ENCODE measurements at places on chromosomes 7 and 10. TPM values are rescaled to one million over a fixed set of nuclear protein-coding genes. Genes with fewer than 3 reads are reported as not detected.
A peak's percentile ranks its signal among the peaks of the same experiment; 100 is the strongest.

Gene ARHGEF5
- 3.2 TPM for total RNA-seq

Gene SLC25A13
- total RNA-seq = 14.3 TPM

Gene NYAP1
- total RNA-seq = 0.81 TPM

Gene C10orf90
- total RNA-seq = 1.1 TPM

Gene AGMO
- not detected for total RNA-seq

Gene MYPN
- 1.7 TPM for total RNA-seq

Gene TMEM140
- 12.1 TPM for total RNA-seq

Gene NAT16
- total RNA-seq = not detected

Gene FAM13C
- 9.1 TPM for total RNA-seq

Gene UBE2D1
- total RNA-seq = 25.0 TPM

Gene AGBL3
- total RNA-seq = 0.41 TPM

Gene NEUROD6
- not detected for total RNA-seq

Gene GRID2IP
- not detected for total RNA-seq

Gene IGFBP3
- total RNA-seq = 1,278 TPM

Gene UBTD1
- 35.2 TPM for total RNA-seq

Gene IFIT1B
- total RNA-seq = not detected

DNA sequence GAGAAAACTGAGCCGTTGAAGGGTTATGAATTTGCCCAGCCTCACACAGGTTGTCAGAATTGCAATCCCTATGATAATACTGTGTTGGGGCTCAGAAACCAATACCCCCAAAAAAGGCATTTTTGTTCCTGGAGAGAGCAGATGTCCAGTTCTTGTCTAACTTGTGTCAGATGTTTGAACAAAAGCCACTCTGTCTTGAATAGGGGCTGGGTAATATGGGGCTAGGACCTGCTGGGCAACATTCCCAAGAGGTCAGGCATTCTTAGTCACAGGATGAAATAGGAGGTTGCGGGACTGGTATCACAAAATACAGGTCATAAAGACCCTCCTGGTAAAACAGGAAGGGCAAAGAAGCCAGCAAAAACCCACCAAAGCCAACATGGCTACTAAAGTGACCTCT is 482.1 kb downstream of the IPMK start:
- no peak for DNase-seq

GRCh38 chr10:12098966-12099365 is 30.2 kb downstream of the DHTKD1 start:
- DNase-seq = no peak

- peak; percentile 68 for DNase-seq
These were observed 87.6 kb downstream of the XRCC2 start for GRCh38 chr7:152588350-152588749.

GRCh38 chr7:38934051-38934450 is 25.1 kb upstream of the VPS41 start:
- DNase-seq = no peak

GRCh38 chr10:83372646-83373045 is 766.7 kb upstream of the GHITM start:
- no peak for DNase-seq

DNA sequence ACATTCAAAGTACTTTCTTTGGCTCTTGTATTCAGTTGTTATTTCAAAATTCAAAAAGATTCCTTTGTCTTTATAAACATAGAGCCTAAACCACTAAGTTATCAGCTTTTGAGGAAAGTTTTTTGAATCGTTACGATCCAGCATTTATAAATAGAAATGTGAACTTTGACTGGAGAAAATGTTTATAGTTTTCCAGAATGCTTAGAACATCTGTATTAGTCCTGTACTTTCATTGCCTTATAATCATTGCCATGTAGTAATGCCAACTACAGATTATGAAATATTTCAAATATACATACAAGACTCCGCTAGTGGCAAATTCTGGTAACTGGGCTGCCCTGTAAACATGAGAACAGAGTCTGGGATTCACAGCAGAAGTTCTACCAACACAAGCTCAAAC is 191.3 kb upstream of the PRKCQ start:
- DNase-seq = no peak

DNA sequence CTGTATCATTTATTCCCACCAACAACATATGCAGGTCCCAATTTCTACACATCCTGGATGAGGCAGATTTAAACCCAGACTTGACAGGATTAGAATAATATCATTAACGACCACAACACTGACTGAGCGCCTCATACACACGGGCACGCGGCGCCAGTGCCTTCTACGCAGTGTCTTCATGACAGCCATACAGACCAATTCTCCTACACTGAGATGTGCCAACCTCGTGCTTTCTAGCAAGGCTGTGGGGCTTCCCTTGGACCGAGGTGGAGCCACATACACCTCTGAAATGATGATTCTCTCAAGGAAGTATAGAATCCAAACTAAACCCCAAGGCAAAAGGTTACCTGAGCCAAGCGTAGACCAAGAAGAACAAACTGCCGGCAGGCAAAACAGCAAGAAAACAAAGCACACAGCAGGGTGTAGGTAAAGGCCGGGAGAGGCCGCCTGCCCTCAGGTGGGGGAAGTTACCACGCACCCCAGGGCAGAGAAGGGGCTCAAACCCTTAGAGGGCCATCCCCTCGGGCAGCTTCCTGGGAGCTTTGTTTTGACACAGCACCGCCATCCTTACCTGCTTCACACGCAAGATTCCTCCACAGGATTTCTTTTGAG is 75.8 kb downstream of the DLG5 start:
- DNase-seq = no peak

- peak; percentile 47 for DNase-seq
These were observed 17.3 kb upstream of the ADRB1 start for GRCh38 chr10:114026189-114027040.

DNA sequence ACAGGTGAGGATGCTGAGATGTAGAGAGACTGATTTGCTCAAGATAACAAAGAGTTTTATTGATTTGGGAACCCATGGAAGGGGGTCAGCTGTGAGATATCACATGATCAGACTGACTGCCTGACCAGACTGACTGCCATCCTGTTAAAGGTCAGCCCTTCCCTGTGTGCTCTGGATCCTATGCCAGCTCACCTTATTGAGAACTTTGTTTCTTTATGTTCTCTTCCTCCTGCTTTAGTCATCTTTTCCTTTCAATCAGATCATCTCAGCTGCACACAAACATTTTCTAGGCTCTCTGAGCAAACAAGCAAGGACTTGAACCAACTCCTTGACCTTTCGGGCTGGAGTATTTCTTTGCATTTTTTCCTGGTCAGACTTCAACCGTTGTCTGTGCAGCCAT is 50.0 kb upstream of the MTPN start:
- no peak for DNase-seq

DNA sequence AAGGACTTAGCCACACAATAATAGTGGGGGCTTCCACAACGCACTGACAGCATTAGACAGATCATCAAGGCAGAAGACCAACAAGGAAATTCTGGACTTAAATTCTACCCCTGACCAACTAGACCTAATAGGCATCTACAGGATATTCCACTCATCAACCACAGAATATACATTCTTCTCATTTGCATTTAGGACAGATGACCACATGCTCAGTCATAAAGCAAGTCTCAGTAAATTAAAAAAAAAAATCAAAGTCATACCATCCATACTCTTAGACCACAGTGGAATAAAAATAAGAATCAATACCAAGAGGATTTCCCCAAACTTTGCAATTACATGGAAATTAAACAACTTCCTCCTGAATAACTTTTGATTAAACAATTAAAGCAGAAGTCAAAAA is 155.9 kb downstream of the CDK14 start:
- no peak for DNase-seq

- no peak for DNase-seq
These were observed 55.7 kb upstream of the PTER start for GRCh38 chr10:16381083-16381482.

DNA sequence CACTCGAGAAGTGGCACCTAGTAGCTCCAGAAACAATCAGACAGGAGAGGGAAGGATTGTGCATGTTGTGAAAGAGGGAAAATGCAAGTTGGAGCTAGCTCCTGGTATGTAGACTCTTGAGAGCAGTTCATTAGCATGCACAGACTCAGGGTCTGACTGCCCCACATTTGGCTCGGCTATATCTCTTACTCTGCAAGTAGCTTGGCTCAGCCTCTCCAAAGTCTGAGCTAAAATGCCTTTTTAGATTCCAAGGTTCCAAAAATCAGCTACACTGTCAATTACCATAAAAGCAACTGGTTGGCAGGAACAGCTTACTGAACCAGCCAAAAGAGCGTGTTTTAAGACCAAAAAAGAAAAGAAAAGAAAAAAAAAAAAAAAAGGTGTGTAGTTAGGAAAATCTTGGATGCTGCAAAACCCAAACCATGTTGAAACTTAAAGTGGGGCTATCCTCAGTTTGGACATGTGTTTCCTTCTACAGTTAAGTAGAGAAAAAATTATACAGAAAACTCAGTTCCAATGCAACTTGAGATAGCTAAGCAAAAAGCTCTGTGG is 65.5 kb downstream of the MKX start:
- DNase-seq = no peak

- peak; percentile 87 for DNase-seq
These were observed 282.5 kb downstream of the INHBA start for GRCh38 chr7:41420421-41420820.

DNA sequence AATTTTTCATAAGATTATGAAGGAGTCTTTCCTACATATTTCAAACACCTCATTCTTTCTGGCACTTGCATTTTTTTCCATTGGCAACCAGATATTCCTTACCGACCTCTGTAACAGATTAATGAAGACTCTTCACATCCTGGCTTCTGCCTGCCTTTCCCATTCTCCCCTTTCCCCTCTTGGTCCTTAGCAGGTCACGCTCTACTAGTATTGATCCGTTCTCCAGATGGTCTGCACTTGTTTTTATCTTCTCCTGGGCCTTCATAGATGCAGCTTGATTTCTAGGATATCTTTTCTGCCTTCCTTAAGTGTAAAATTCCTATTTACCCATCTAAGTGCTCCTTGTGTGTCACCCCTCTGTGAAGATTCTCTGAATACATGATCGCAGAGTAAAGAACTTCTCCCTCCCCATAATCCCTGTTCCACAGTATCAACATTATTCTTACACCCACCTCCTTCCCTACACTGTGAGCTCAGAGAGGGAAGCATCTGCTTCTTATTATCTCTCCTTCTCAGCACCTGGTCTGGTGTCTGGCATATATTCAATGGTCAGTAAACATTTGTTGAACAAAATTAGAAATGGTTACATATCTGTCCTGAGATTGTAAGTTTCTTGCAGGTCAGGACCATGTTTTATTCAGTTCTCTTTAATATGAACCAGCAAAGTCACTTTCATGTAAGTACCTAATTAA is 654.2 kb downstream of the REEP3 start:
- no peak for DNase-seq

- DNase-seq = no peak
These were observed 190.2 kb upstream of the HPS1 start for GRCh38 chr10:98636921-98637329.

DNA sequence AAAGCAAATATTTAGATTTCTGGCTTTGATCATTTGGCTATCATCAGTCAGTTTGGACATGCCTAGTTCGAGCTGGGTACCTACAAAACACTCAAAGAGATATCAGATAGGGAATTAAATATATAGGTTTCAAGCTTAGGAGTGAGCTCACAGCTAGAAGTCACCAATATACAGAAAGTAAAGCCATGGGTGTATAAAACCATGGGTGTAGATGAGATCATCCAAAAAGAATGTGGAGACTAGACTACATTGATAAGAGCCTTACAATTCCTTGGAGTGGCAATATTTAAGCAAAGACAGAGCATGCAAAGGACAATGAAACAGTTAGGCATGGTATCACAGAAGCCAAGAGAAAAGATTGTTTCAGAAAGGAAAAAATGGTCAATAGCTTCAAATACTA is 7.2 kb upstream of the RALA start:
- DNase-seq = peak; percentile 69

DNA sequence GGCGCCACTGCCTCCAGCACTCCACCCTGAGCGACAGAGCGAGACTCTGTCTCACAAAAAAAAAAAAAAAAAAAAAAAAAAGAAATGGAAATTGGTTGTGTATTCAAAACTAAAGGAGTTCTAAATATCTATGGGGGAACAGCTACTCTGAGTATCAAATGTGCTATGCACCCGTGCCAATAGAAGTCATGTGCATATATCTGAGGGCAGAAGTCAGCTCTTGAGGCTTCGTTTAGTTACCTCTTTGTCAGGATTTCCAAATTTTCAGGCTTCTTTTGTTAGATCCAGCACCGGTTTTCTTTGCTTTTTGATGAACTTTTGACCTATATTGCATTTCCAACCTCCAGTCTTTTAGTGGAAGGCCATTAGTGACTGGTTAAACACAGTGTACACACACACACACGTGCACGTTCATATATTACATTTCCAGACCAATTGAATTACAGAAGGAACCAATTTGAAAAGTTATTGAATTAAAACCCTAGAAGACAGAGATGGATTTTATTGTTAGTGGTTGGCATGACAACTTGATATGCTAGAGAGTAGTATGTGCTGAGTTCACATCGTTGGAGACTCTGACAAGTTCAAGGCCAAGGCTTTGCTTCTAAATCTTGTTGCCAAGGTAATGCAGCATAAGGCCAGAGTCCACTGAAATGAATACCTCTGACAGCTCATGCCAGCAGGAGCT is 33.1 kb upstream of the ADD3 start:
- DNase-seq = peak; percentile 67

- DNase-seq = no peak
These were observed 16.5 kb upstream of the ANTXRL start for GRCh38 chr10:46270086-46270811.

GRCh38 chr10:34295142-34295548 is 520.0 kb downstream of the PARD3 start:
- DNase-seq = no peak

- no peak for DNase-seq
These were observed 82.2 kb downstream of the SLC16A9 start for GRCh38 chr10:59627366-59628018.

DNA sequence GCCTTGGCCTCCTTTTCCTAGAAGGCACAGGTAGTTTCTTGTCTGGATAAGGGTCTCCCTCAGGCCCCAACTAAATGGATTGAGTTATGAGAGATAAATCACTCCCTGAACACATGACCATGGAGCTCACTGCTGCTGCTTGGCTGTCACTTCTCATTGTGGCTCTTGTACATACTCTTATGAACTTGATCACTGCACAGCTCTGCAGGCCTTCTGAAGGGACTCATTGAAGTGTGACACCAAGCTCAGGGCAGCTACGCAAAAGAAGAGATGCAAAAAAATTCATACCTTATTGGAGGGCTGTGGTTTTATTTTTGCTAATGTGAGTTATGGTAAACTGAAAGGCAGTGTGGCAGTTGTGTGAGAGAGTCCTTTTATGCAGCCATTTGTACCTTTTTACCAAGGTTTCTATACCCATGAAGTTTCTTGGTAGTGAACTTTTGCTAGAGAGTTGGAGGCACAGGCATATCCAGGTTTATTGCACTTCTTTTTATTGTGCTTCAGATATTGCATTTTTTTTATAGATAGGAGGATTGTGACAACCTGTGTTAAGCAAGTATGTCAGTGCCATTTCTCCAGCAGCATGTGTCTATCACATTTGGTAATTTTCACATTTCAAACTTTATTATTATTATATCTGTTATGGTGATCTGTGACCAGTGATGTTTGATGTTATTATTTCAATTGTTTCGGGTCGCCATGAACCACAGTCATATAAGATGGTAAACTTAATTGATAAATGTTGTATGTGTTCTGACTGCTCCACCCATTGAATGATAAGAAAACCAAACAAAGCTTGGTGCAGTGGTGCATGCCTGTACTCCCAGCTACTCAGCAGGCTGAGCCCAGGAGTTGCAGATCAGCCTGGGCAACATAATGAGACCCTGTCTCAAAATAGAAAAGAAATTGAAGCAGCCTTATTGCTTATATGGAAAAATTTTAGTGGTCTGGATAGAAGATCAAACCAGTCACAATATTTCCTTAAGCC is 100.6 kb downstream of the LRRC4 start:
- no peak for DNase-seq

GRCh38 chr7:139058943-139059342 is 23.1 kb upstream of the ZC3HAV1L start:
- DNase-seq = peak; percentile 80

Measured in fibroblast of the aortic adventitia (primary cell).